ENCODE measurements at places on chromosomes 12 and 14. TPM values are rescaled to one million over a fixed set of nuclear protein-coding genes. Genes with fewer than 3 reads are reported as not detected.

PLEKHD1 gene
- total RNA-seq: 0.78 TPM

SLC2A14 gene
- 7.9 TPM for total RNA-seq

PGF gene
- not detected for total RNA-seq

KCNC2 gene
- total RNA-seq: not detected

KRT74 gene
- 1.2 TPM for total RNA-seq

CCDC88C gene
- total RNA-seq: 438 TPM

GLIPR1L2 gene
- total RNA-seq: 1.7 TPM

TMPRSS12 gene
- not detected for total RNA-seq

MARCHF9 gene
- total RNA-seq: 25.4 TPM

MGP gene
- total RNA-seq: not detected

C14orf132 gene
- not detected for total RNA-seq

CCDC198 gene
- not detected for total RNA-seq

CLEC2A gene
- total RNA-seq: not detected

NKX2-1 gene
- total RNA-seq: not detected

ZNF268 gene
- 17.5 TPM for total RNA-seq

MYO1H gene
- total RNA-seq: not detected

RASSF8 gene
- 0.35 TPM for total RNA-seq

LUM gene
- total RNA-seq: not detected

MYF6 gene
- total RNA-seq: not detected

KRT6C gene
- total RNA-seq: not detected

CCDC175 gene
- total RNA-seq: not detected

KRT78 gene
- total RNA-seq: not detected

CLEC4C gene
- 0.54 TPM for total RNA-seq

CIPC gene
- total RNA-seq: 9.9 TPM

PHETA1 gene
- 3.8 TPM for total RNA-seq

SDR9C7 gene
- total RNA-seq: not detected

ARHGEF25 gene
- total RNA-seq: 6.5 TPM

B3GNT4 gene
- 0.34 TPM for total RNA-seq

SERPINA9 gene
- not detected for total RNA-seq

IFNG-AS1 gene
- 1.6 TPM for total RNA-seq

CPNE6 gene
- total RNA-seq: not detected

GPD1 gene
- 0.65 TPM for total RNA-seq

PRKD1 gene
- total RNA-seq: not detected

ERP29 gene
- 57.8 TPM for total RNA-seq

MIP gene
- not detected for total RNA-seq

SIX6 gene
- not detected for total RNA-seq

OR6C65 gene
- not detected for total RNA-seq

RAPGEF3 gene
- total RNA-seq: 0.23 TPM

PPM1A gene
- 126 TPM for total RNA-seq

BDKRB2 gene
- not detected for total RNA-seq

KHNYN gene
- 116 TPM for total RNA-seq

TEX52 gene
- not detected for total RNA-seq

KLRG1 gene
- 165 TPM for total RNA-seq

KCNMB4 gene
- total RNA-seq: 0.43 TPM

RNASE3 gene
- not detected for total RNA-seq

ITGA7 gene
- total RNA-seq: 4.6 TPM

ACSS3 gene
- 2.9 TPM for total RNA-seq

A2M gene
- not detected for total RNA-seq

All from natural killer cell (primary cell).